ENCODE measurements at places on chromosomes 3 and 15.

DNA sequence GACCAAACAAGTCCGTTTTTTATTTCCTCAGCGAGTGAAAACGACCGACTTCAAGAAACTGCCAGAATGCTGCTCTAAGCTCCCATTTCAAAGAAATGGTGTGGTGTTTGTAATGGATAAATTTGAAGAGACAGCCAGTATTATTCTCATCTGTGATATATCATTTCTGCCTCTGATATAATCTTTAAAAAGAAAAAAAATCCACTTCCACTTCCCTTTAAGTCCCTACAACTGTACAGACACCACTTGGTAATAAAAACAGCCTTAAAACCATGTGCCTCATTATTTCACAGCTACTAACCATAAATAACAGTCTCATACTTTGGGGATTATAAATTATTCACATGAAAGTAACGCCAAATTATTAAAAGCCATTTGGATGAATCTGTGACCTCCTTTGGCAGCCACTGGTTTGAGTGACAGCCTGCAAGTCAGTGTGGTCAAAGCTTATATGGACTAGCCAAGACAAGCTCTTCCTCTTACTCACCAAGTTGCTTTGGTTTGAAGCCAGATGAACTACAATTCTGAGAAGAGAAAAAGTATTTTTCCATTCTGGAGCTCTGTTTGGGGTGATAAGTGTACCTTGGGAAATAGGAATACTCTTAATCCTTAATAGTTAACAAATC, 168.0 kb downstream of the SHOX2 start:
- peak; percentile 28 for DNase-seq

DNA sequence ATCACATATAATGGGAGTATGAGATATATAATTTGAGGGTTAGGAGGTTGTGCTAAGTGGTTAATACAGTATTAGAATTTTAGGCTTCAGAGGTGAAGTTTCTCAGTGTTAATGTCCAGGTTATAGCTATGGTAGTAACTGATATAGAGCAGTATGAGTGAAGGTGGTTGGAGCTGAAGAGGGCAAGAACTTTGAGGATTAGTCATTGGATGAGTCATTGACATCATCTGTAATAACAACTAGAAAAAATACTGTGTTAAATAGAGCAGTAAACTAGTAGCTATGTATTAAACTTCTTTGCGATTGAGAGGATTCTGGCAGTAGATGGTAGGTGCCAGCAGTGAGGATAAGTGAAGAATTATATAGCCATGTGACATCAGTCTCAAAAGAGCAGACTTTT, 47.5 kb upstream of the EIF3J start:
- DNase-seq: peak; percentile 37

- no peak for DNase-seq
Measured at GRCh38 chr3:38564631-38565338, 68.6 kb downstream of the EXOG start.

GRCh38 chr15:86327230-86327865, 247.7 kb downstream of the AGBL1 start:
- no peak for DNase-seq

DNA sequence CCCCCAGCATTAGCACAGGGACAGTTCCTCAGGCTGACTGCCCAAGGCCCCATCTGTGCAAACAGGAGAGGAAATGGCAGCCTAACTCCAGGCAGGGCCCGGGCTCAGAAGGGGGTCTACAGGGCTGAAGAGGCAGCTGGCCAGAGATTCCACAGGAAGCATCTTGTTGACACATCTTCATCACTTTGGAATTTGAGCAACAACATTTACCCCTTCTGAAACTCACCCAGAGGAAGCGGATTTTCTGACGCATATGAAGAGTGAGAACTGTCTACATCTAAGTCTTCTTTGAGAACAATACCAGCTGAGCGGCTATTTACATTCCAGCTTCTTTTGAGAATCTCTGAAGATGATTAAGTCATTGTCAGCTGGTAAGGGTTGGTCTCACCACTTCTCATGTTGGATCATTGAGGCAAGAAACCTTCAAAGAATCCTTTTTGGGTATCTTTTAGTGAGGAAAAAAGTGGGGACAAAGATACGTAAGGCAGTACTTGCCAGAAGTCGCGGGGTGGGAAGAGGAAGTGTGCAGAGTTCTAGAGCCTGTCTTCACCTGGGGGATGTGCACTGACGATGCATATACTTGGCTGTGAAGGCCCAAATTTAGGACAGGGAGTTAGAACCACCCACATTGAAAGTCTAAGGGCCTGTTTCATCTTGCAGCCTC, 25.4 kb upstream of the SRP14 start:
- DNase-seq: peak; percentile 55

All from GM04504 (cell line).